ENCODE measurements at places on chromosomes 6 and 20. TPM values are rescaled to one million over a fixed set of nuclear protein-coding genes. Genes with fewer than 3 reads are reported as not detected.
A peak's percentile ranks its signal among the peaks of the same experiment; 100 is the strongest.

- DNase-seq: peak; percentile 63
Observed at GRCh38 chr20:31821427-31821826, 2.3 kb downstream of the MYLK2 start.

GRCh38 chr6:36492621-36493020, 49.8 kb downstream of the KCTD20 start:
- DNase-seq: no peak

Gene SPATA25
- 7.5 TPM for total RNA-seq

DNA sequence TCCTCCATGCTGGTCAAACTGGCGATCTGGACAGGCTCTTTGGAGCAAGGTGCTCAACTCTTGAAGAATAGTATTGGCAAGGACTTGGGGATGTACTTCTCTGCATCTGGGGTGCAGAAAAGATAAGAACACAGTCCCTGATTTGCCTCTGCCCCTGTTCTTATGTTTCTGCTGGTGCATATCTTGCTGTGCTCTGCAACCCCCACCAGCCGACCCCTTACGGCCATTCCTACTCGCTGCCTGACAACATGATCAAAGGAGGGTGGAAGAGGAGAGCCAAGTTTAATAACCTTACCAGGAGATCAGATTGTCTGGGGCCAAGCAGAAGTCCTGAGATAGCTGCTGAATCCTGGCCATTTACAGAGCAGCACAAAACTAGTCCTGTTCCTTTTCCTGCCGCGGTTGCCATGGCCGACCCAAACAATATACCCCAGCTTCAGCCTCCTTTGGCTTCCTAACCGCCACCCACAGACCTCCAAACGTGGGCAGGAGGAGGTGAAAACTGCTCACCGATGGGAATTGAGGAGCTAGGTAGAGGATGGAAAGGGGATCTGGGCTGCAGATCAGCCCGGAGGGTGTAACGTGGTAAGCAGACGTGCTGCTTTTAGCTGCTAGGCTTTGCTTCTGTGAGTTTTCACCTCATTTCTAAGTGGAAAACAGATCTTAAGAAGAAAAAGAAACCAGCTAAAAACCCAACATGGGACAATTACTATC, 60.9 kb downstream of the ATXN1 start:
- DNase-seq: no peak

Gene TRIM40
- total RNA-seq: not detected

- peak; percentile 66 for DNase-seq
Observed at GRCh38 chr6:130019326-130020072, 1.1 kb downstream of the L3MBTL3 start.

- no peak for DNase-seq
Observed at GRCh38 chr6:90066697-90067096, 172.4 kb downstream of the GJA10 start.

DNA sequence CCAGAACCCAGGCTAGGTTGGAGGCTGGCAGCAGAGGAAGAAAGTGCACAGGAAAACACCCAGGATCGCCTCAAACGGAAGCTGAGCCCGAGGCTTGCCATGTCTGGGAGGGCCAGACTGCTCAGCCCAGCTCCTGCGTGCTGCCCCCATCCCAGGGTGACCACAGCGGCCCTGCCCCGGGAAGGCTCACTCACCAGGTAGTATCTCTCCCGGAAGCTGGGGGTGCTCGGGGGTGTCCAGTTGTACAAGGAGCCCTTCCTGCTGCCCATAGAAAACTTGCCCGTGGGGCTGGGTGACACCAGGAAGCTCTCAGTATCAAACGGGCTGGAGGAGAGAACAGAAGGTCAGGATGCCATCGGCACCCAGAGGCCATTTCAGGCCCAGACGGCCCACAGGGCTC, 86.9 kb downstream of the RIPOR3 start:
- no peak for DNase-seq

- DNase-seq: no peak
Observed at GRCh38 chr6:29236060-29236459, 65.4 kb downstream of the OR2J2 start.

- DNase-seq: no peak
Observed at GRCh38 chr20:25194333-25194972, 1.1 kb upstream of the ENTPD6 start.

Data from sigmoid colon (tissue), 7 donors.